ENCODE measurements at places on chromosomes 2 and 18. TPM values are rescaled to one million over a fixed set of nuclear protein-coding genes. Genes with fewer than 3 reads are reported as not detected.

Gene OTOS
- not detected for total RNA-seq

Gene TOGARAM2
- 0.31 TPM for total RNA-seq

Gene GPAT2
- total RNA-seq: 6.7 TPM

Gene DYNAP
- not detected for total RNA-seq

Gene SLC23A3
- 1.6 TPM for total RNA-seq

Gene POTEJ
- not detected for total RNA-seq

Gene ZRANB3
- 16.5 TPM for total RNA-seq

Gene ANKRD36
- total RNA-seq: 41.2 TPM

Gene SP140
- total RNA-seq: 2.7 TPM

Gene DSC2
- 5.1 TPM for total RNA-seq

Gene GKN2
- total RNA-seq: not detected

Gene EFHD1
- 15.9 TPM for total RNA-seq

Gene ABCG8
- total RNA-seq: not detected

GRCh38 chr2:153890576-153890975 lies 18.9 kb downstream of the GALNT13 start:
- no peak for DNase-seq

- DNase-seq: no peak
Observed at GRCh38 chr2:174753038-174753633, 11.1 kb downstream of the CHRNA1 start.

DNA sequence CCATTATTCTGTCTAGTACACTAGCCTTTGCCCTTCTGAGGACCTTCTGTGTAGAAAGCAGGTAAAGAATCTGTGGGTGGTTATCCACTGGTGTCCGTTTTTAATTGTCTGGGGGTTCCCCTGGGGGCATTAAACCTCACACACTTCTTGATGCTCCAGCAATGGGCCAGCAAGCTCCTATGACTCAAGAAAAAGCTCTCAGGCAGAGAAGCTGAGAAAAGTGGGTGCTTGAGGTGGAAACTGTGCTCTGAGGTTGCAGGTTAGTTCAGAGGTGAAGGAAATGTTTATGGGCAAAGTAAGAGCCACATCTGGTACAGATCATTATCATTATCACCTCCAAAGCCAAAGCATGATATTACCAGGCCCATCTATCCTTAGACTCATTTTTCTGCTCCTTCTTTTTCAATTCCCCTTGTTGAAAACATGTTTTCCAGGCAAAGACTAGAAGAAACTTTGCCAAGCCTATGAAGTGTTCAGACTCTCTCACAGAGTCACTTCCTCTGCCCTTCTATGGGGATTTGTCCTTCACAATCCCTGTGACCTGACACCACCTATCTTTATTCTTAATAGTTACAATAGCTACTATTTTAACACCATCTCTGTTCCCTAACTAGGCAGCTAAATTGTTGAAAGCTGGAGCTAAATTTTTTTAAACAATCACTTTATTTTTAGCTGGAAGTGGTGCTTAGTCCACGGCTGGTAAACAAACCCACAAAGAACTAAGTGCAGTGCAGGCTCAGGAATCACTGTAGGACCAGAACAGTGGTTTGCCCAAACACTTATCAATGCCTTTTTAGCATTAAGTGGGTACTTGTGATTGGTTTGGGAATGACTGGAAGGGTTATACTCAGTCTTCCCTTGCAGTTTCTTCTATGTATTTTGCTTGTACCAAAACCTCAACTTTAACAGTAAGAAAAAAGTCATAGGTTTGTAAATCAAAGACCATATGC lies 512.8 kb upstream of the POU3F3 start:
- no peak for DNase-seq

DNA sequence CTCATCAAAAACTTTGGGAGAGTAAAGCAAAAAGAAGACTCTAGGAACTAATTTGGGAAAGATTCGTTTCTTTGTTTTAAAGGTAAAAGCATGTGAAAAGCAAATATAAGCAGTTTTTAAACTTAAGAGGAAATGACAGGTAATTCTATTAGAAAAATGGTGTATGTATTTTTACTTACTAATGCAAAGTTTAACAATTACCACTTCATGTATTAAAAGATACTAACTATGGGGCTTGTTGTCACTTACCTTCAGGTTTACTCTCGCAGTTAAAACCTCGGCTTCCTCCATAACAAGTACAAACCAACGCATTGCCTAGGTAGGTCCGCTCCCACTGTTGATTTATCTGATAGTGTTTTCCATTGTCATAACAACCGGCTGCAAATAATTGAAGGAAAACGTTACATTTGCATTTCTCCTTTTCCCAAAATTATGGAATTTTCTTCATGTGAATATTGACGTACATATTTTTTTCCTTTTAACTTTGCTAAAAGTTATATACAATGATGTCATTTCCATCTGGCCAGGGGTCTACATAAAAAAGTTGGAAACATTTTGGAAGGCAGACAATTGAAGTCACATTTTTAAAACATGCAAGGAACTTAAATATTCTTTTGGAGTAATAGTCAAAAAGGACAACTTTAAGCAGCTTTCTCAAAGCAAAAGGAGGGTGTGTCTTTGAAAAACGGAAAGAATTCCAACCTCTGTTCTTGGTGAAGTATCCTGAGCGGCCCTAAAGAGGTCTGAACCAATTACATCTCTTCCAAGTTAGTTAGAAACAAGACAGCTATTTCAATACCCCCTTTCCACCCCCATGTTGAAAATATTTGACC lies 1.2 kb downstream of the FN1 start:
- DNase-seq: no peak

DNA sequence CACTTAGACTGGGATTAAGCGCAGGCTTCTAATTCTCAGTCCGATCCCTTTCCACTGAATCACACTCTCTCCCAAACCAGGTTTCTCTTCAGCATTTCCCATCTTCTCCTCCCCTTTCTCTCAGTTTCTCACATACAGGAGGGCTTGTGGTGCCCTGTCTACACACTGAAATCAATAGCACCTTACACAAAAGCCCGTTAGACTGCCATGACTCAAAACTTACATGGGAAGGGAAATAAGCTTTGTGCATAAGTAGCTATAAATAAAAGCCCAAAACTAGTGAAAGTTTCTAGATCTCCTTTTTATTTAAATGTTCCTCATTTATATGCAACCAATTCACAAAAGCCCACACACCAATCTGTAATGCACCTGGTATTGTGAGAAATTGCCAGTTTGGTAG lies 318.4 kb downstream of the TXNL1 start:
- no peak for DNase-seq

- no peak for DNase-seq
Observed at GRCh38 chr2:240642806-240643092, 17.5 kb downstream of the GPR35 start.

DNA sequence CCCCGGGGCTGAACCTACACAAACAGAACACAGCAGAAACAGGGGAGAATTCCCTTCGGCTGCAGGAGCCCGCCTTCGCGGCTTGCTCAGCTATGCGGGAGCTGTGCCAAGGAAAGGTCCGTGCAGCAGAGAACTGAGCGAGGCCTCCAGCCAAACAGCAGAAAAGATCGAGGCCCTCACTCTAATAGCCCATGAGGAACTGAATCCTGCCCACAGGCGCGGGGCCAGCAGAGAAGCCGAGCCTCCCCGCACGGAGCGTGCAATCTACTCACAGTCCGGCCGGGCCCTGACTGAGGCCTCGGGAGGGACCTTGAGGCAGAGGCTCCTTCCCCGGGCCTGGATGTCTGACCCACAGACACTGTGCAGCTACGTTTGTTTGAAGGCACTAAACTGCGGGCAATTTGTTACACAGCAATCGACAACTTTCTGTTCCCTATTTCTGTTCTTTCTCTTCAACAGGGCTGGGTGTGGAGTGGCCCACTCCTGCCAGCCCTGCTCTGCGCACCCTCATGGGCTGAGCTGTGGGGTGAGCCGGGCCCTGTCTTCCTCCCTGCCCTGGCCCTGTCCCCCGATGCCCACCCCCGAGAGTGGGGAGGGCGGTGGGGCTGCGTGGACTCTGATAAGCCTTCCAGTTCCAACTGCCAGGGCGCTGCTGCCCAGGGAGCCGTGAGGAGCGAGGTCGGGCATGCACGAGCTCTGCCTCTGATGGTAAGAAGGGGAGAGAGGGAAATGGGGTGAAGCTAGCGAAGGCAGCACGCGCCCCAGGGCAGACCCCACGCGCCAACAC lies 13.7 kb downstream of the HES6 start:
- no peak for DNase-seq

DNA sequence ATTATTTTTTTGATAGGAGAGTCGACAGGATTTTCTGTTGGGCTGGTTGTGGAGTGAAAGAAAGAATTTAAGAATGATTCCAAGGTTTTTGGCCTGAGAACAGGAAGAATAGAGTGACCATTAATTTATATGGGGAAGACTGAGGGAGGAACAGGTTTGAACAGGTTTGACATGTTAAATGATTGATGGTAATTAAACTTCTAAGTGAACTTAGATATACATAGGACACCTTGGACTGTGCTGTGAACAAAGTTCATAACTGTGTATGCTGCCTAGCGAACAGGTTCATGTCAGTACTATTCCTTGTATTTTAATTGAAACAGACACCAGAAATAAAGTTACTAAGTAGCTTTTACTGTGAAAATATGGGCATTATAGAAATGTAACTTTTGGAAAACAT lies 212.0 kb downstream of the SPAG16 start:
- DNase-seq: no peak

GRCh38 chr2:48749291-48750127 lies 6.0 kb downstream of the LHCGR start:
- DNase-seq: no peak

- DNase-seq: no peak
Observed at GRCh38 chr2:96501471-96501874, 3.7 kb downstream of the NEURL3 start.

GRCh38 chr18:44850001-44850400 lies 169.3 kb downstream of the SETBP1 start:
- no peak for DNase-seq

GRCh38 chr18:62486290-62486964 lies 36.4 kb upstream of the ZCCHC2 start:
- DNase-seq: peak; percentile 68

DNA sequence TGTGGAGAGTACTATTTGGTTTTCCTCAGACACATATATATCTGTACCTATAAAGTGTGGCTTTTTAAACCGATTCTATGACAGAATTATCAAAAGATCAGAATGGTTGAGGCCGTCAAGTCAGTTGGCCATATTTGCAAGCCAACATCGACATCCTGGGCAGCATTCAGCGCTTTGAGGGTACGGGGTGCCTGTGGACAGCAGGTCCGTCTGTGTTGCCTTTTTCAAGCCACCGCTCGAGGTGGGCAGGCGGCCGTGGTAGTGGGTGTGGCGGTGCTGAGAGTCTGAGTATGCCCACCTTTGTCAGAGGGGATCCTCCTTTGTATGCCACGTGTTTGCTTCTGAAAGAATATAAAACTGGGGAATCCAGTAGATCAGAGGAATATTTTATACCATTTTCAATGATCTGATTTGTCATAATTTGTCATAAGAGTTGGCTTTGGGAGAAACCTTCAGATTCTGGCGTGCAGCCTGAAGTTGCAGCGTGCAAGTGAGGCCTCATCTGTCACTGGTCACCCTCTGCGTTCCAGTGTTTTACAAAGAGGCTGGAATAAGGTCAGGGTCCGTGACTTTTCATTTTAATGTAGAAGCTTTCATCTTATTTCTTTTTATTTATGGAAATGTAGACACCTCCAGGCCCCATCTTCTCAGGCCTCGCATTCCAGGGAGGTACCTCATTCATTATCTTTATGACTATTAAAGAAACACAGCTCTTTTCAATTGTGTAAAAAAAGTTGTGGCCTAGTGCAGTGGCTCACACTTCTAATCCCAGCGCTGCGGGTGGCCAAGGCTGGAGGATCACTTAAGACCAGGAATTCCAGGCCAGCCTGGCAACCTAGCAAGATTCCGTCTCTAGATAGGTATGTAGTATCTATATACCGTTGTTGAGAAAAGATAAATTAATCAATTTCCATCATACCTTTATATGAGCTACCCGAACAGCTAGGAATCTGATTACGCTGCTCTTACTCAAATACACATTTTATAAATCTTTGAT lies 37.8 kb upstream of the RBM44 start:
- no peak for DNase-seq

DNA sequence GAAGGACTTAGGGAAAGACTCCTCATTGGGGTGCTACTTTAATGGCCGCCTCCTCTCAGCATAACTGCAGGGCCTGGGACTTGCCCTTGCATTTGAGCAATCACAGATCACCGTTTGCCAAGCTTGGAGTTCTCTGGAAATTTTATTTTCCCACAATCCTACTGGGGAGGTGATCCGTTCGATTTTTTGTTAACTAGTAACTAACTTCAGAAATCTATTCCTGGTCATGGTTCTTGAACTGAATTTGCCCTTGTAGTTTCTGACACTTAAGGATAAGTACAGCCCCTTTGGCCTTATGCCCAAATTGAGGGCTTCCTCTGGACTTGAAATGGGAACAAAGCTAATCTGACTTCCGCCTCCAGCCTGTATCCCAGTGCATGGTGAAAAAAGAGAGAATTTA lies 60.5 kb upstream of the ST3GAL5 start:
- DNase-seq: no peak

GRCh38 chr2:172710584-172711047 lies 25.0 kb upstream of the RAPGEF4 start:
- no peak for DNase-seq

DNA sequence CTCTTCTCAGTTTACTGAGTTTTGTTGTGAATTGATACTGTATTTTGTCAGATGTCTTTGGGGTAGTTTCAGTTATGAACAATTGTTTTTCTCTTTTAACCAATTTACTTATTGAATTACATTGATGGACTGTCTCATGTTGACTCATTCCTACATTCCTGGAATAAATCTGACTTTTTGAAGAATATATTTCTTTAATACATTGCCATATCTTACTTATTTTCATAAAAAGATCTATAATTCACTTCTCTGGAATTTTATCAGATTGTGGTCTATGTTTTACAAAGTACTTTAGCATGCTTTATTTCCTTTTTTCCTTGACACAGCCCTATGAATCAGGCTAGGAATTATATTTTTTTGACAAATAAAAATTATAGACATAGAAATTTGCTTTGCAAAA lies 268.3 kb downstream of the PLCL1 start:
- no peak for DNase-seq

Measured in ureter (tissue), 1 donor.